ENCODE measurements at places on chromosomes 16 and 17.

- DNase-seq = no peak
Observed at GRCh38 chr16:11836650-11837244, 14.6 kb downstream of the RSL1D1 start.

GRCh38 chr16:30060836-30061554 lies 4.6 kb upstream of the ALDOA start:
- no peak for DNase-seq

- no peak for DNase-seq
Observed at GRCh38 chr17:58960068-58960467, 146.6 kb downstream of the TRIM37 start.

- no peak for DNase-seq
Observed at GRCh38 chr16:72947379-72948237, 100.3 kb downstream of the ZFHX3 start.

GRCh38 chr17:58513267-58513964 lies 1.0 kb downstream of the MTMR4 start:
- no peak for DNase-seq

DNA sequence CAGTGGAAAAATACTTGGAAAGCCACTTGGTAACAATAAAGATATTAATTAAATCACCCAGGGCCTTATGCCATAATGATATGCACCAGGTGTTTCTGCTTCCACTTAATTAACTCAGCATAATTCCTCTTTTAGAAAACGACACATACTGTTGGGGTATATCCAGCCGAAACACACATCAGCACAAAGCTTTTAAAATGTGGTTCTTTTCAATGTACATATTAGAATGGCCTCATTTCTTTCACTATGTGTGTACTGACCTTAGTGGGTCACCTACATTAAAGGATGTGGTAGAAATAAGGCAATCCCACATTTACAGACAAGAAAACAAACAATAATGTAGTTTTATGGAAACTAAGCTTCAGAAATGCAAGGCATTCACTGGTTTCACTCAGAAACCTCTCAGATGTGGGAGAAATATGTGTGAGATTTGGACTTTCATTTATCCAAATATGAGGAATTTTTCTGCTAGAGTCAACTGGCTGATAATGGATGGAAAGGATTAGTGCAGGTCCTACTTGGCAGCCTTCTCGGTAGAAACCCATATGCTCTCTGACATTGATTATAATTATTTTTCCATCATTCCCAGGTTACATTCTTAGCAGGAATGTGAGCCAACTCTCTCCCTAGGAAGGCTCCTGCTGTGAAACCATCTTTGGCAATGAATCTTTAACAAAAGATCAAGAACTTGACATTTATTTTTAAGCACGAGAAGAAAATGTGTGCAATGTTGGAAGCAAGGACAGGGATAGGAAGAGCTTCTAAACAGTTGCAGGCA lies 66.7 kb upstream of the DHX40 start:
- no peak for DNase-seq

GRCh38 chr17:5362162-5362811 lies 57.2 kb downstream of the NUP88 start:
- no peak for DNase-seq

GRCh38 chr16:21100447-21100846 lies 50.2 kb downstream of the DNAH3 start:
- DNase-seq = no peak

- DNase-seq = no peak
Observed at GRCh38 chr17:67194134-67194533, 50.9 kb downstream of the HELZ start.

Data from transverse colon (tissue), 4 donors.